Spleen (tissue), 13 donors: ENCODE measurements at places on chromosomes 2 and 18.

DNA sequence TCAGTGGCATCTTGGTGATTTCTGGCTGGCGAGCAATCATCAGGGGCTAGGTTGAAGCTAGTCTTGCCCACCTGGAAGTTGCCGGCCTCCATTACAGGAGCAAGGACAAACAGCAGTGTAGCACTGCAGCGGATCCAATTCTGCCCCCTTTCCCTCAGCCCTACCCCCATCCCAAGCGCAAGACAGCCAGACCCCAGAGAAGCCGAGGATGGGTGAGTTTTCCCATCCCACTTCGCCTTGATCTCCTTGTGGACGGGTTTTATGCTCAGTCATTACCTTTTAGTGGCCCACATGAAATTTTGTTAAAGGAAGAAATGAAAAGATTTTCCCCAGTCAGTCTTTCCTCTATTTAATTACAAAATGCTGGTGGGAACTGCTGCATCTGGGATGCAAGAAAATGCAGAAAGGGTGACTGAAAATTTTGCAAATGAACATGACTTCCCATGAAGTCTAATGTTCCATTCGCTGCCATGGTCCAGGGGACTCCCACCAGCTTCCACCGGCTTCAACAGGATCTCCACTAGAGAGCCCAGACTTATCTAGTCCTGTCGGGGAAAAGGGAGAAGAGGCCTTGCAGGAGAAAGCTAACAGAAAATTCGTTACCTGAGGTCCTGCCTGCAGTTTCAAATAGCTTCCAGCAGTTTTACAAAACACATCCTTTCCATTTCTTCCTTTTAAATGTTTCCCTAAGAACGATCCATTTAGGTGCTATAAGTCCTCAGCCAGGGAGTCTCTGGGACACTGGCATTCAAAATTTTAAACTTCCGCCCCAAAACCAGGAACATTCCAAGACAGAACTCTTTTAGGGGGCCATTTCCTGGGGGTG lies 1.9 kb upstream of the HOXD9 start:
- DNase-seq: no peak

DNA sequence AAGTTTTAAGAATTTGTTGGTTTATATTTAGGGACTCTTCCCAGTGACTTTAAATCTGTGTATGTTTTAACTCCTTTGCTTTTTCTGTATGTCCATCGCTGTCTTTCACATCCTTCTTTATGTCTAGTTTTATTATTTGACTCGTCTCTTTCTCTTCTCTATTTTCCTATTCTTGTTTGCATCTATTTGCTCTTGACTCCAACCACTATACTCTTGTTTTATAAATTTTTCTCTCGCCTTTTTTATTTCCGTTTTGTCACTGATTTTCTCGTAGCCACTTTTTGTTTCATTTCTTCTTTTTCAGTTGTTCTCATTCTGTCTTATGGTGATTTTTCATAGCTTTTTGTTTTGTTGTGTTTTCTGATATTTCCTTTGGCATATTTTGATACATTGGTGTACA lies 170.5 kb upstream of the NETO1 start:
- no peak for DNase-seq

- DNase-seq: no peak
These were observed 42.4 kb upstream of the DDX18 start for GRCh38 chr2:117771969-117772630.

DNA sequence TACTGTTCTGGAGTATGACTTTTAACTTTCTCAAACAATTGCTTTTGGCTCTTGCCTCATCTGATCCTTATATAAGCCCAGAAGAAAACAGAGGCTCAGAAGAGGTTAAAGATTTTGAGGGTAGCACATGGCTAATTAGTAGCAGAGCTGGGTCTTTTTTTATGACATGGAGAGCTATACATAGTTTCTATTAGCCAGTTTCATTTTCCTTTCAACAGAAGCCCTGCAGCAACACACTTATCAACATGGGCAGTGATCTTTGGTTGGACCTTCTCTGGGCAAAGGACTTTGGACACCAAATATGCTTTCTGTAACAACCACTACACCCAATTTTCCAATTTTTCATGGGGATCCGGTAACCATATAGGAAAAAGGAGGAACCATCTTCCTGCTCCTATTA lies 64.9 kb downstream of the NCKAP5 start:
- DNase-seq: no peak

DNA sequence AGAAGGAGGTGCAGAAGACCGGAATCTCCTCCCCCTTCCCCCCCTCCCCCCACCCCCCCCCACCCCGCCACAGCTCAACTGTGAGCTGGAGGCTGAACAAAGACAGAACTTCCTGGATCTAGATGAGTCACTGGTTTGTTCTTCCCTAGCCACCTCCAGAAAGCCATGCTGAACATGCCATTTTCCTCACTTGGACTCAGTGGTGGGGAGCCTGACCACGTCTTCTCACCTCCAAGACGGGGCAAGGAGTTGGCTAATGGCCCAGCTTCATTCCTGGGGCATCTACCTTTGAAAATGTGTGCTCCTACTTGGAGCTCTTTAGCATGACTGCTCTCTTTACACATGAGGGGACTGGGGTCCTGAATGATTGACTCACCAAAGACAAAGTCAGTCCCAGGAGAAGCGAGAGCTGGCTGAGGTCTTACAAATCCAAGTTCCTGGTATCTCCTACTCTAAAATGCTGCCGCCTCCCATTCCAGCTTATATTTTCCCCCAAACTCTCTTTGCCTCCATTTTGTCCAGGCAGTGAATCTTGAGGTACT lies 22.6 kb upstream of the FZD5 start:
- DNase-seq: no peak

DNA sequence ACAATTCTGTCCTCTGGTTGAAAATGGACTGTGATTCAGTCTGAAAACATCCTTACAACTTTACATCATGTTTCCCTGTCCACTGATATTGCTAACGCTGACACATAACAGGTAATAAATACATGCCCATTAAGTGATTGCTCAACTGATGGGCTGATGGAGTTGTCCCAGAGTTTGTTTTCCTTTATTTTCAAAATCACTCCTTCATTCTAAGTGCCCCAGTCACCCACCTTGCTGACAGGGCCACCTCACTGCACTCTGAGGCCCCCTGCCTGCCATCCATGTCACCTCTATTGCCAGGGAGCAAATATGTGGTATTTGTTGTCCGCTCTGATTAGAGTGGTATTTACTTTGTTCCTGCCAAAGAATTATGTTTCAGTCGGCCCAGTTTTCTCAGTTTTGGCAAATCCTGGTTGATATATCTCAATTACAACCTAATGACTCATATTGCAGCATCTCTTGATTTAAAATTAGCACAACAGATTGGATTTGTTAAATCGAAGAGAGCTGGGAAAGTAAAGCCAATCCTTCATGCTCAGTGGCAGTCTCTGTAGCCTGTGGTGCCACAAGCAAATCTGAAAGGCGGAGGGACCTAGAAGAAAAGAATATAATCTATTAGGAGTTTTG lies 105.1 kb downstream of the RDH14 start:
- no peak for DNase-seq

DNA sequence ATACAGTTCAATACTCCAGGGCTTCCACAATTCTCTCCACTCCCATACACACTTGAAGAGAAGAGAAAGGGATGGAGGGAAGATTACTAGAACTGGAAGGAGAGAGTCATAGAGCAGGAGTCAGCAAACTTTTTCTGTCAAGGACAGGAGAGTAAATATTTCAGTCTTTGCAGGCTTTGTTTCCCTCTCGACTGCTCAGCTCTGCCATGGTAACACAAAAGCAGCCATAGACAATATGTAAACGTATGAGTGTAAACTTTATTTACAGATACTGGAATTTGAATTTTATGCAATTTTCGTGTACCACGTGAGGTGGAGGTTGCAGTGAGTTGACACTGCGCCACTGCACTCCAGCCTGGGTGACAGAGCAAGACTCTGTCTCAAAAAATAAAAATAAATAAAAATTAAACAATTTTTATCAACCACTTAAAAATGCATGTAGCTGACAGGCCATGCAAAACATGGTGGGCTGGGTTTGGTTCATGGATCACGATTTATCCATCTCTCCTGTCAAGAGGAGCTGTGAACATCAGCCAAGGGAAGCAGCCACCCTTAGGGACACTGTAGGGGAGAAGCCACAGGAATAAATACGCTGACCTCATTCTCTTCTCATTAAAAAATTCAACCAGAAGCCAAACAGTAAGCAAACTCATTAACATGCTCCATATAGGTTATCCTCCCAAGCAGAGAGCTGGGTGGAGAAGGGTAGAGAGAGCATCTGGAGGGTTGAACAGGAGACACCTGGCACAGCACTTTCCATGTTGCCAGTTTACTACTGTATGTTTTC lies 266.4 kb upstream of the FN1 start:
- no peak for DNase-seq

DNA sequence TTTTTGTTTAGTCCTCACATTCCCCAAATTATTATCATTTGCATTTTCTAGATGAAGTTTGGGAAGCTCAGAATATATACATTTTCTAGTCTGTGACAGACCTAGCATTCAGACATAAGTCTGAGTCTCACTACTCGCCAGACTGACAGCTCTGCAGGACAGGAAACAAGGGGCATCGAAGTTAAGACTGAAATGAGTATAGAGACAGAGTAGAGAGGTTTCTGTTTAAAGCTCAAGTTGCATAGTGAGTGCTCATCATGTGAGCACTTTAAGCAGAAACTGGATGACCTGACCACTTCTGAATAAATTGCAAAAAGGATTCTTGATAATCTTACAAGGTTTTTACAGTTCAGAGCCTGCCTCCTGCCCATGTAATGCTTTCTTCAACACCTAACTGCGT lies 1.1 kb downstream of the HADHB start:
- no peak for DNase-seq

- DNase-seq: no peak
These were observed 39.4 kb downstream of the BMP10 start for GRCh38 chr2:68831686-68832232.

GRCh38 chr2:2187196-2187595 lies 143.9 kb downstream of the MYT1L start:
- no peak for DNase-seq

DNA sequence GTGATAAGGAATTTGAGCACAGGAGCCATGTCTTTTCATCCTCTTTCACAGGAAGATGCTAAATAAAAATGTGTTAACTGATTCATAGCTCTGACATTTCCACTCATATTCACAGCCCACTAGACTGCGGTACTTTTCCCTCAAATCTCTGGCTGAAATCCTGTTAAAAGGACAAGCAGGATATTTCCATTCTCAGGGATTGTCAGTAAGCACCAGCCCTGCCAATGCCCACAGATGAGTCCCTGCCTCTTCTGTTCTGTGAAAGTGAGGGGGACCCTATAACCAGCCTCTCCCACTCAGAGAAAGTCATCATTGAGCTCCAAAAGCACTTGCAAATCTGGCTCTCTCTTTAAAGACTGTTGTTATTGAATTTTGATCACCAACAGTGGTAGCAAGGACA lies 440.5 kb downstream of the SETBP1 start:
- no peak for DNase-seq

- DNase-seq: no peak
These were observed 138.9 kb downstream of the MEIS1 start for GRCh38 chr2:66573821-66574233.

GRCh38 chr2:105746177-105747080 lies 1.7 kb downstream of the NCK2 start:
- DNase-seq: peak; percentile 96

- no peak for DNase-seq
These were observed 94.8 kb upstream of the B3GNT7 start for GRCh38 chr2:231300722-231301076.

DNA sequence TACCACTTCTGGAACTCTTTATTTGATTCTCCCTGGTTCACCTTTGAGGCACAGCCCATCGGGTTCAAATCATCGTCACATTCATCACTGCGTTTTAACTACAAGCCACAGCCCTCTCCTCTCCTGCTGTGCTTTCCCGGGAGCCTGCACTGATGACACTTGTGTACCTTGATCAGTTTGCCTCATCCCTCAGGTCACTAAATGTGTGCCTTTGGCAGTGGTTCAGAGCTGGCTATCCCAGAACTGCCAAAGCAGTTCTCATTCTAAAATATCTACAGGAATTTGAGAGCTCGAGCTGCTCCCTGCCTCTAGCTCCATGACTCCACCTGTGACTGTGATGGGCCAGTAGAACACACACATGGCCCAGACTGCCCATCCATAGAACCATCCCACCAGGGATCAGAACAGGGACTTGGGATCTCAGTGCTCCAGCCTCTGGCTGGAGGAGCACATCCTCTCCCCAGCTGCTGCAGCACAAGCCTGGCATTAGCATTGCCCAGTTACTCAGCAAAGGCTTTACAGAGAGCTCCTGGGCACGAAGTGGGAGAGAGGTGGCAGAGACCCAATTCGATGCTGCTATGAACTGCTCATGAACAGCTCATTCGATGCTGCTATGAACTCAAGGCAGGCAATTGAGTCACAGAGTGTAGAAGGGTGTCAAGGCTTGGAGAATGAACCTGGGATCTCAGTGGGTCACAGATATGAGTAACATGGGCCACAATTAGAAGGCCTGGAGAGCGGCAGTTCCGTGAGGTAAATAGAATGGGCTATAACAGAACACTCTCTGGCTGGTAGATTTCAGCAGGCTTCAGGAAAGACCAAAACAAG lies 41.9 kb downstream of the EVA1A start:
- no peak for DNase-seq

DNA sequence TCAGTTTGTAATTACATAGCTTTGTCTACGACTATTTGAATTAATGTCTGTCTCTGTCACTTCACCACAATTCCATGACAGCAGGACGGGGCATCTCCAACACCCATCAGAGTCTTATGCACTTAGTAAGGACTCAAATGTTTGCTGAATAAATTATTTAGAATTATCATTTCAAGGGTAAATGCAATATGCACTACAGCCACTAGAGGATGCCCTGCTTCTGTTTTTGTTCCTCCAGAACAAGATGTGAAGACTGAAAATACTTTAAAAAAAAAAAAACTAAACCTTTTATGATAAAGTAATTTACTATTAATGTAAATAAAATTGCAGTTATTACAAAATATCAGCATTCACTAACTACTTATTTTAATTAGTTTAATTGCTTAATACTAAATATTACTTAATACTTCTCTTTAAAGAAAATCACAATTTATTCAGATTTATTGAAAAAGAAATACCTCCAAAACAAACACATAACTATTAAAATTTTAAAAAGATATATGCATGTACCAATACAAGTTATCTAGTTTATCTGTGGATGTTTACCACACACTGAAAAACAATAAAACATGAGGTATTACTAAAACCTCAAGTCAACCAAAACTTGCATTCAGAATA lies 3.2 kb downstream of the PIGN start:
- DNase-seq: no peak

DNA sequence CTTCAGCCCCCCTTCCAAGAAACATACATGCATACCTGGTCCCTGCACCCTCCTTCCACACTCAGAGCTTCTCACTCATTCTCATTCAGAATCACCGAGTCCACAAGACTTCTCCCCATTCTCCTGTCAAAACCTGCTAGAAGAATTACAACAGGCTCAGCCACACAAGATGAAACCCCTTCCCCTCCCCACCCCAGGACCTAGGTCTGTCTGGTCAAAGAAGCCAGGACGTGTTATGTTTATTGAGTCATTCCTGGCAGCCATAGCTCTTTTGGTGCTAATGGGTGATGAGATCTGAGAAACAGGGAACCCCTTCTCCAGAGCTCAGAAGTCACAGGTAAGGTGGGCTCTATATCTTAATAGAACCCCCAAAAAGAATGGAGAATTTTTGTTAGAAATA lies 1.4 kb upstream of the ADD2 start:
- no peak for DNase-seq

GRCh38 chr2:146158072-146158674 lies 1638.3 kb upstream of the ZEB2 start:
- no peak for DNase-seq

GRCh38 chr2:174007010-174007409 lies 41.8 kb upstream of the SP3 start:
- DNase-seq: no peak

GRCh38 chr2:86764661-86765309 lies 25.9 kb downstream of the CD8A start:
- DNase-seq: no peak

GRCh38 chr2:191436368-191437055 lies 191.3 kb downstream of the MYO1B start:
- no peak for DNase-seq
